ENCODE measurements at places on chromosomes 7 and 10.

- DNase-seq: no peak
Observed at GRCh38 chr10:127283576-127283975, 87.2 kb upstream of the INSYN2A start.

- DNase-seq: no peak
Observed at GRCh38 chr7:71775648-71776047, 636.5 kb downstream of the CALN1 start.

DNA sequence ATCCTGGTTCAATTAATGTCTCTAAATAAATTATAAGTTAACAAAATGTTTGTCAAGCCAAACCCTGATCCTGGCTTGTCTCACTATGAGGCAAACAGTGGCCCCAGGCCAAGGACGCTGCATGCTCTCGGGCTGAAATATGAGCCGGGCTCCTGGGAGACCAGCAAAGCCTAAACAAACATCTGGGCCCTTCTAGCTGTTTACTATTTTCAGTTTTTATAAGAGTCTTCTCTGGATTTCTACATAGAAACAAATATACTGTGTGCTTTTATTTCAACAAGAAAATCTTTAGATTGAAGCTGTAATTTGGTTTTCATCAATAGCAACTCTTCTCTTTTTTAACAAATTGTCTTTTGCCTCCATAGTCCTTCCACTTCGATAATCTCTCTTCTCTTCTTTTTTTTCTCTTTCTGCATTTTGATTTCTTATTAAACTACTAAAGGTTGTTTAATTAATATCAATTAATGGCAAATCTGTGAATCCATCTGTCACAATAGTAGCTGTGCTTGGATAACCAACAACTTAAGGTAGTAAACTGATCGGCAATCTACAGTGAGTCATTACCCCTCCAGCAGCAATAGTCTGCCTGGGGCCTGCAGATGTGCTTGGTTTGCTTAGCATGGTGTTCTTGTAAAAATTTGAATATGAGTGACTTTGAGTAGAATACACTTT, 83.3 kb upstream of the DNAJC1 start:
- no peak for DNase-seq

DNA sequence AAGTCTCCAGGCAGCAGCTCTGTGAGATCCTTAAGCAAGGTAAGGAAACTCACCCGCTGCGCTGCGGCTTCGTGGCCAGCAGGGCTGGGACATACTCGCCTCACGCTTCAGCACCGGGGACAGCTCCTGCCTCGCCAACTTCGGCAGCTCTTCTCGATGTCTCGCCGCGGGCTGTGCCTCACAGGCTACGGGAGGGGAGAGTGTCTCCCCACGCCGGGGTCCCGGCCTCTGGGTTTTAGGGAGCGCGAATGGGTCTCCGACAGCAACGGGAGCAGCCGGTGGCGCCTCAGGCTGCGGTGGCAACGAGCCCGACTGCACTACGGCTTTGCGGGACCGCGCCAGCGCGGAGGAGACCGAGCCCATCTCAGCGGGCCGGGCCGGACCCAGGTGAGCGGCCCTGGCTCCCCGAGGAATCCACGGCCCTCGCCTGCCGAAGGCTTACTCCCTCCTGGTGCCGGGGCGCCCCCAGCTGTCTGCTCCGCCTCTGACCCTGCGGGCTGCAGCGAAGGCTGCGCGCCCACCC, 62.4 kb downstream of the LSM5 start:
- DNase-seq: peak; percentile 84

DNA sequence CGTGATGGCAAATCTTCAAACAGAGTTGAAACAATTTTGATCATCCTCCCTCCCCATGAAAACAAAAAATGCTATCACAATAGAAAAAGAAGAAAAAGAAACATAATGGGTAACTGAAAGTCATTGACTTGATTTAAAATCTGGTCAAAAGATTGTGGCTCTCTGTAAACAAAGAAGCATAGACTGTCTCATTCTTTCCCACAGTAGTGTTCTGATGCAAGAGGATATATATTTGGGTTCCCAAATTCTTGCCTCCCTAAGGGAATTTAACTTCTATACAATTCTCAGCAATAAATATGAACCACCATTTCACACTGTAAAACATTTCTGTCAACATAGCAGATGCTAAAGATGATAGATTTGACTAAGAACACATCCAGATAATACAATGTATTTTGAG, 32.8 kb upstream of the MEOX2 start:
- no peak for DNase-seq

GRCh38 chr7:148753224-148753623, 54.5 kb downstream of the CUL1 start:
- no peak for DNase-seq

GRCh38 chr10:85149766-85150165, 821.4 kb downstream of the CCSER2 start:
- DNase-seq: no peak

DNA sequence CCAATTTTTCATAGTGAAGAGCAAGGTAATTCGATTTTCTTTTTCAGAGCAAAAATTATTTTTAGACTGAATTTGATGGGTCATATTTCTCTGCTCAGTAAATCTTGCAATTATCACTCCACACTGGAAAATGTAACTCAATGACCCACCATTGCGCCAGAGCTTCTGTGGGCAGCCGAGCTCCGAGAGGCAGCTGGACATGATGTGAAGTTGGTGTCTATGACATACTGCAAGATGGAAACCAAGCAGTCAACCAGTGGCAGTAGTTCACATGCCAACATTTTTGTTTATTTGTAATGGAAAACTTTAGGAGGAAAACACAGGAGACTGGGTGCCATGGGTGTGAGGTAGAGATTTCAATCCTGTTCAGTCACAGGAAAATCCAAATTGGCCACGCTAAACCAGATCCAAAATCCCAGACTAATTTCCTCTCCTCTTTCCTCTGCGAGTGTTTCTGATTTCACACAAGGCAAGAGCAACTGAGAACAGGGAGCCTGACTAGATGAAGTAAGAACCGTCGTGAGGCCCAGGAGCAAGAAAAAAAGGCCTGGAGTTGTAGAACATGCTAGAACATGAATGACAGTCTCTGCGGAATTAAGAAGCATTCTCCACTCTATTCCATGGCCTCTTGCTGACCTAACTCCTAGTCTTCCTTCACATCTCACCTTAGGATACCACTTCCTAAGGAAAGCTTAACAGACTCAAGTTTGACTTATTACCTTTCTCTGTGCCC, 39.3 kb downstream of the CALD1 start:
- no peak for DNase-seq

DNA sequence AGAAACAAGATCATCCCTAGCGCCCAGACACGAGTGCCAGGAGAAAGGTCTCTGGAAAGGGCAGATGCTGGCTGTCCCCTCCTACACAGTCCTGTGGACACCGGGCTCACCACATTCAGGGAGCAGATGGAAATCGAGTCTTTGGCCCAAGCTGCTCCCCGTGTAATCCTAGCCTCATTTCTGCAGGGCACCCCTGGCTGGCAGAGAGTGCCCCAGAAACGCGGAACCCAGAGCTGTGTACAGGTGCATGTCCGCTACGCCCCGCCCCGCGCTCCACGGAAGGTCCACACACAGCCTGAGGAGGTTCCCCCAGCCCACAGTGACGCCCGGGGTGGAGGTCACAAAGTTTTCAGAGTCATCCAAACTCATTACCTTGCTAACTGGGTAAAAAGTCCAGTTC, 202.8 kb downstream of the MAD1L1 start:
- DNase-seq: no peak

- no peak for DNase-seq
Observed at GRCh38 chr10:113643183-113643582, 20.7 kb downstream of the NRAP start.

DNA sequence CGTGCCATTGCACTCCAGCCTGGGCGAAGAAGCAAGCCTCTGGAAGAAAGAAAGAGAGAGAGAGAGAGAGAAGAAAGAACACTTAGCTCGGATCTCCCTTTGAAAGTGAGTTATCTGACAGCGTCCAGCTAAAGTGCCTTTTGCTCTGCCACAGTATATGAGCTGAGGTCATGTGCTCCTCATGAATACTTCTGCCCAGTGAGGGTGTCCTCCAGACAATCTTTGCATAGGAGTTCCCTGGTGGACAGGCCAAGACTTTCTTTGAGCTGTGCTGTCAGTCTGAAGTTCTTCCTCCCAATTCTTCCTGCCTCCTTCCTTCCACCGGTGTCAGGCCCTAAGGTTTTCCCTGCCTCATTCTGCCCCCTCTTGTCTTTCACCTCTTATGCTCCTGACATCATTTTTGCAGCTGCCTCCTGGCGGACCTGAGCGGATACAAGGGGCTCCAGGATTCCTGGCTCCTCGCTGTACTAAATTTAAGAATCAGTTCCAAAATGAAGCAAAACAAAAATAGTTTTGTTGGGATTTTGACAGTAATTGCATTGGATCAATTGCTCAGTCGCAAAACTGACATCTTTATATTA, 31.9 kb downstream of the XRCC2 start:
- DNase-seq: no peak

DNA sequence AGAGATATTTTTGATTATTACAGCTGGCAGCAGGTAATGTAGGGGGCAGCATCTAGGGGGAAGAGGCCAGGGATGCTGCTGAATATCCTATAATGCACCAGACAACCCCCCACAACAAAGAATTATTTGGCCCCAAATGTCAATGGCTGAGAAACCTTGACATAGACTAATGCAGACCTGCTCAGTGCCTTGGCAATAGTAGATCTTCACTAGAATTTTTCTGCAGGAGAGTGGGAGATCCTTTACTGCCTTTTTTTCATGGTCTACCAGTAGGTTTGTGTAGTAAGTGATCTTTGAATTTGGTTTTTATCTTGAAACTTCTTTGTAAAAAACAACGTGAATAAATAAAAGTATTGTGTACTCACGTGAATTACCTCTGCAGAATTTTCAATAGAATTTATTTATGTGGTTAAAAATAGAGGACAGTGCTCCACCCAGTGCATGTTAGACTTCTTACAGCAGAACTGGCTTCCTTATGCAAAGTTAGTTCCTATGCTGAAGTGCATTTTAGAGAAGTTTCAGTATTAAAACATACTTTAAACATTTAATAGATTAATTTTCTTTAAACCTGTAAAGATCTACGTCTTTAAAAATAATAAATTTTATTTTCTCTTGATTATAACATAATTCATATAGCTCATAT, 199.6 kb upstream of the HDAC9 start:
- DNase-seq: no peak

DNA sequence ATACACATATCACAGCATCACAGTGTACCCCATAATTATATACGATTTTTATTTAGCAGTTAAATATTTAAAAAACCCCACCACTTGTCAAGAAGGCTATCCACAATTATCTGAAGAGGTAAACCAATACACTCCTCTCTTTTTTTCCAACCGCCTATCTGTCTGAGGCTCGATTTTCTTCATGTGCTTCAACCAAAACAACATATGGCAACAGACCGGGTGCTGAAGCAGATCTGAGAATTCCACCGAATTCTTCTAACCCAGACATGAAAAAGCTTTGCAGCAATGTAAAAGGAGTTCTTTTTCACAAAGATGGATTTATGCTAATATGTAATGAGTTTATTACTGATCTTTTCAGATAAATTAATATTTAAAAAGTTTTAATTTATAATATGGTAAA, 132.4 kb upstream of the RHEB start:
- no peak for DNase-seq

- DNase-seq: no peak
Observed at GRCh38 chr7:91492317-91492716, 228.1 kb downstream of the FZD1 start.

DNA sequence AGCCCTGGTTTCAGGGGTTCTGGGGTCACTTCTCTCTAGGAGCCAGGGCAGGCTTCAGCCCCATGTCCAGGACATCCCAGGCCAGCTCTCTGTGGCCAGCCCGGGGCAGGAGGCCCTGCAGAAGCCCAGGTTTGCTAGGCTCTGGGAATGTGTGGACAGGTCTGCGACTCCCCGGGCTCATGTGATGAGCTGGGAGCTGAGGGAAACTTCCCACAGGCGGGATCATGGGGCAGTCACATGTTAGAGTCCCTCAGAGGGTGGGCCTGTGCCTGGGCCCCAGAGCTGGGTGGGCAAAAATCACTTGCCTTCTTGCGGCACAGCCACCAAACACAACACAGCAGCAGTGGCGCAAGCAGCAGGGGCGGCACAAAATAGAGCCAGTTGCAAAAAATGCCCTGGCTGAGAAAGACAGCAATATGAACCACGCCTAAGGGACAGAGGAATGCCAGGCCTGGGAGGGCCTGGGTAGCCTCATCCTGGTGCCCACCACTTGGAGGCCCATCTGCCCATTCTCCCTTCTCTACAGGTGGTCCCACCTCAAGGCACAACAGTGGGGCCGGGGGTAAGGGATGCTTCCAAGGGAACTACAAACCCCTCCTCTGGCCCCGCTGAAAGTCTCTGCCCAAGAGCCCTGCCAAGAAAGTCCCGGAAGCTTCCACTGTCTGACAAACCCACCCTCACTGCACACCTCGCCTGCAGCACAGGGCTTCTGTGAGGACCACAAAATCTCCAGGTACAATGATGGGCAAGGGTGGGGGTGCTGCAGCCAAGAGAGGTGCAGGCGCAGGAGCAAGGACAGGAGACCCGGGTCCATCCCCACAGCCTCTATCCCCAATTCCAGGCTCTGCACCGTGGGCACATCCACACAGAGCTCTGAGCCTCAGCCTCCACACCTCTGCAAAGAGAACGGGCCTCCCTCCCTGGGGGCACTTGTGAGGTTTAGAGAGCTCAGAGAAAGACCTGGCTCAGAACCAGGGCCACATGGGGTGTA, 34.6 kb upstream of the ANTXRL start:
- no peak for DNase-seq

GRCh38 chr10:126094537-126094936, 198.2 kb downstream of the FANK1 start:
- no peak for DNase-seq

Measured in activated CD4-positive, alpha-beta T cell treated with anti-CD3 and anti-CD28 coated beads for 48 hours (primary cell).